Right ventricle myocardium inferior (tissue), 1 donor: ENCODE measurements at places on chromosomes 7 and 10.

GRCh38 chr7:1671594-1672451 is 1.7 kb downstream of the ELFN1 start:
- peak; percentile 62 for DNase-seq

DNA sequence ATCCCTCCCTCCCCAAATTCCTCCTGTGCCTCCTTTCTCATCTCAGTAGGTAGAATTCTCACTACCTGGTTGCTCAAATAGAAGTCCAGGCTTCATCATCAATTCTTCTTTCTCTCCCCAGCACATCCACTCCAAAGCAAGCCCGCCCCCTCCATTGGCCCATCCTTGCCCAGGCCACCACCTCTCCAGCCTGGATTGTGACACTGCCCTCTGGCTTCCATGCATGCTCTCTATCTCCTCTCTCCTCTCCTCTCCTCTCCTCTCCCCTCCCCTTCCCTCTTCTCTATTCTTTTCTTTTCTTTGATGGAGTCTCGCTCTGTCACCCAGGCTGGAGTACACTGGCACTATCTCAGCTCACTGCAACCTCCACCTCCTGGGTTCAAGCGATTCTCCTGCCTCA is 144.9 kb downstream of the UBE2H start:
- no peak for DNase-seq

GRCh38 chr7:121020989-121021969 is 32.8 kb downstream of the CPED1 start:
- DNase-seq, result no peak

GRCh38 chr7:99648843-99649242 is 31.0 kb downstream of the CYP3A5 start:
- no peak for DNase-seq

- DNase-seq, result no peak
Observed at GRCh38 chr10:28317760-28318159, 14.9 kb upstream of the MPP7 start.

DNA sequence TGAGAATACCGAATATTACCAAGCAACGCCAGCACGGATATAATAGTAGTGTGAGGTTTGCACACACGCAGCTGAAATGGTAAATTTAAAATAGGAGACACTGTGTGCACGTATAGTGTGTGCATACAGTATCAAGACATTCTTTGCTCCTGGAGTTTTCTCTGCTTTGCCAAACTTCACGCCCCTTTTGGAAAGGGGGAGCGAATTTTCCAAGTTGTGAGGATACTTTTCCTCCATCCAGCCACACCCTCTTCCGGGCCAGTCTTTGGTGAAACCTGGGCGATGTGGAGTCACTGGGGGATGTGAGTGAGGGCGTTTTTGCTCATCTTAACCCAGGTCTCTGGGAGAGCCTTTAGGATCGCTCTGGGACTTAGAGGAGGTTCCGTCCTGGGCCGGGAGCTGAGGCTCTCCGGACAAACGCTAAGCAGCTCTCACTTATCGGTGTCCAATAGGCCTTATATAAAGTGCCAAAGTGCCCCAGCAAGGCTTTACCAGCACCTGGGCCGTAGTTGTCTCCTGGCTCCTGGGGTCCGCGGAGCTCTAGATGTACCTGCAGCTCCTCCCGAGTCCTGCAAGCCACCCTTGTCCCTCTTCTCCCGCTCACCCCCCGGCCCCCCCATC is 160.0 kb upstream of the MKI67 start:
- DNase-seq, result no peak

DNA sequence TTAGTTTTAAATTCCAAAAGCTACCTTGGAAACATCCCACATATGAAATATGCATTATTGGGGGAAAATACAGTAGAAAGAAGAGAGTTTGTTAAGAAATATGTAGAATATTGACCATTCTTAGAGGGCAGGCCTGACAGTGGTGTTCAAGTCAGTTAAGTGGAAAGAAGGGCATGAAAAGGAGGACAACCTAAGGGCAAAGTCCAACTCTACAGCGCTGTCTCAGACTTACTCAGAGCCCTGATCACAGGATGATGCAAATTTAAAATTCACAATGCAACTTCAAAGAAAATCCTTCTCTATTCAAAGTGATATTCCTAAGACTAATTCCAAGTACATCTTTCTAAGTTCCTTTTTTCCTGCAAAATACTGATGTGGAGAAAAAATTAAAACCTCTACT is 139.1 kb upstream of the LRRTM3 start:
- DNase-seq, result no peak

- no peak for DNase-seq
Observed at GRCh38 chr10:70053841-70054288, 1.2 kb downstream of the MACROH2A2 start.

DNA sequence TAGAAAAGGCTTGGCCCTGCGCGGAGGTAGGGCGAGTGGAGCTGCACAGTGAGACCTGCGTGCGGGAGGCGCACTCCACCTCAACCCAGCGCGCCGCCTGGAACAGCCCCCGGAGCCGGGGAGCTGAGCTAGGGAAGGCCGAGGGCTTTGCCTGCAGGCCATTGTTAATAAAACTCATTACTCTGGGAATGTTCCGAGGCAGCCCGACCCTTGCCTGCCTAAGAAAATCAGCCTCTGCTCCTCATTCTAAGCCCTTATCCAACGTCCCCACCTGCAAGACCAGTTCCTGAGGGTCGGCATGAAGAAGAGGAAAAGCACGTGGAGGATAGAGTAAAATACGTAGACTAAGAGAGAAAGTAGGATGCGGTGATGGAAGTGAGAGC is 55.3 kb downstream of the C7orf25 start:
- peak; percentile 53 for DNase-seq

- no peak for DNase-seq
Observed at GRCh38 chr7:55108818-55109217, 90.0 kb downstream of the EGFR start.
